ENCODE measurements at places on chromosomes 6 and 20.

- DNase-seq: no peak
Observed at GRCh38 chr6:20574355-20574754, 40.1 kb downstream of the CDKAL1 start.

DNA sequence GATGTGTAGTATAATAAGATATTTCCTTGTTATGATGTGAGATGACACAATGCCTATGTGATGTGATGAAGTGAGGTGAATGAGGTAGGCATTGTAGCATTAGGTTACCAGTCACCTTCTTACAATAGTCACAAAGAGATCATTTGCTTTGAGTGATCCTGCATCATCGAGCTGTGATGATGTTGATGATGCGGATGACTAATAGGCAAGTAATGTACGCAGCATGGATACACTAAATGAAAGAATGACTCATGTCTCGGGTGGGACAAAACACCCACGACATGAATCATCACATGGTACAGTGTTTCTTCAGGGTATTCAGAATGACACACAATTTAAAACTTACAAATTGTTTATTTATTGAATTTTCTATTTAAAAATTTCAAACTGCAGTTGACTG is 806.3 kb upstream of the GJE1 start:
- no peak for DNase-seq

- DNase-seq: no peak
Observed at GRCh38 chr6:6829872-6830685, 241.6 kb downstream of the LY86 start.

GRCh38 chr6:148440016-148440415 is 97.4 kb downstream of the SASH1 start:
- DNase-seq: no peak

- no peak for DNase-seq
Observed at GRCh38 chr6:79238919-79239318, 4.4 kb upstream of the HMGN3 start.

DNA sequence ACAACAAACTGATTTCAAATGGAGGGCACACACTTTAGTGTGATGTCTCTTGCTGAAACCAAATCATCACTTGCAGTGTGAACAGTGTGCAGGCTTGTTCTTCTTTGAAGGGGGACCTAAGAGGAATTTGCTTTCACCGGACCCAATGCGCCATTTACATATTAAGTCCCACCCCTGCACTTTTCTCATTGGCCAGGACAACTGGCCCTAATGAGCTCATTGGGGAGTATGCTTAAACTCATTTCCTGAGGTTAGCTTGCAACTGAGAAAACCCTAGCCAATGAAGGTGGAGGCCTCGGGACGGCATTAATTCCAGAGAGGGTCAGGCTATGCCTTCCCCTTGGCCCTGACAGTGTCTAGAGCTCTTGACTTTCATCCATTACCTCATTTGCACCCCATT is 58.7 kb downstream of the VEGFA start:
- no peak for DNase-seq

DNA sequence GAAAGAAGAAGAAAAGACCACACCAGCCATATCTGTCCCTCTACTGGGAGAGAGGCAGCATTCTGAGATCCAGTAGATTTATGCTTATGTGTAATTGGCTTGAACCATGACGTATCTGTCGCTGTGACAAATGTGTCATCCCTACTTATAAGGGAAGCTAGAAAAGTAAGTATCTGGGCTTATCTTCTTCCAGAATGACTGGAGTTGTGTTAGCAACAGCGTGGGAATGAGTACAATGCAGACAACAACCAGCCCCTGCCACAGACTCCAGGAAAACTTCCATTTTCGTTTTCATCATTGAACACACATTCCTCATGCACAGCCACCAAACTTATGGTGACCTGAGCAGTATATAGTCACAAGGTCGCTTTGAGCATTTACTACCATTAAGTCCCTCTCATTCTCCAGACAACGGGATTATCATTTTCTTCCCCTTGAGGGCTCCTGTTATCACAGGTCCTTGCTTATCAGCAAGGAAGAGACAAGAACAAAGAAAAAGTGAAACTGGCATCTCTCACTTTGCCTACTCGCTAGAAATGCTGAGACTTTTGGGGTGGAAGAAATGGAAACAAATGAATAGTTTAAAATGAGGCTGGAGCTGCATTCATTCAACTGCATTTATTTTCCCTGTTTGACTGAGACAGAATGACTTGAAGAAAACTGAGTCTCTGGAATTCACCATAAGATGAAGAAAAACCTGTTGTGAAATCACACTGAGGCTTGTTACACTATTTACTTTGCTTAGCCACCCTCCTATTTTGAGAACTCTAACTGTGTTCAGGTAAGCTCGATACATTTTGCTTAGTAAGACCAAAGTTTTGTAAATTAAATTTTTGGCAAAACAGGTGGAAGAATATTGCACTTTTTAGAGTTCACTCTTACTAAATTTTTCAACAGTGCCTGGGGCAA is 149.3 kb upstream of the FOXQ1 start:
- no peak for DNase-seq

DNA sequence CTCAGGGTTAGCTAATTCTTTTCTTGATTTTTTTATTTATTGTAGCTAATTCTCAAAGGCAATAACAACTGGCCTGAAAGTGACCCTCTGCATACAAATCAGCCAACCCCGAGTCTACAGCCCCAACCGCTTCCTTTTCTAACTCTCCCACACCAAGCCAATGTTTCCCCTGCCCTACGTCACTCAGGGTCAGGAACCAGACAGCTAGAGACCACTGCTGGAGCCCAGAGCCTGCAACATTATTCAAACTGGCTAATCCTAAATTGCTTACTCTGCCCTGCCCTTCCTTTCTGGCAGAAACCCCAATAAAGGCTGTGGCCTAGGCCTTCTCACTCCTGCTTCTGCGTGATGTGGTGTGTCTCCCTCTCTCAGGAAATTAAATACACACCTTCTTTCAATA is 320.7 kb downstream of the CBLN4 start:
- no peak for DNase-seq

- no peak for DNase-seq
Observed at GRCh38 chr6:132663661-132664060, 4.7 kb upstream of the TAAR1 start.

DNA sequence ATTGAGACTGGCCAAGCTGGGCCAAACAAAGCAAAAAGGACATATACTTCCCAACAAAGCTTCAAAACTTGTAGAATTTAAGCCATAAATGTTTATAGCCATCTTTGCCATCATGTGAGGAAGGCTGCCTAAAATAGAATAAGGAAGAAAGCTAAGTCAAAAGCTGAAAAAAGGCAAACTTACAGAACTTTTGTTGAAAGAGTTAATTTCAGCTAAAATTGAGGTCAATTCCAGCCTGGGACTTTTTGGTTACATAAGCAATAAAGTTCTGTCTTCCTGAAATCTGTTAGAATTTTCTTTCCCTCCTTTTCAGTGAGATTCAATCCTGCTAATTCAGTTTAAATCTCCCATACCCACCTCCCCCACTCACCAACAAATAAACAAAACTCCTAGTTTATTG is 227.9 kb upstream of the MARCKS start:
- no peak for DNase-seq

DNA sequence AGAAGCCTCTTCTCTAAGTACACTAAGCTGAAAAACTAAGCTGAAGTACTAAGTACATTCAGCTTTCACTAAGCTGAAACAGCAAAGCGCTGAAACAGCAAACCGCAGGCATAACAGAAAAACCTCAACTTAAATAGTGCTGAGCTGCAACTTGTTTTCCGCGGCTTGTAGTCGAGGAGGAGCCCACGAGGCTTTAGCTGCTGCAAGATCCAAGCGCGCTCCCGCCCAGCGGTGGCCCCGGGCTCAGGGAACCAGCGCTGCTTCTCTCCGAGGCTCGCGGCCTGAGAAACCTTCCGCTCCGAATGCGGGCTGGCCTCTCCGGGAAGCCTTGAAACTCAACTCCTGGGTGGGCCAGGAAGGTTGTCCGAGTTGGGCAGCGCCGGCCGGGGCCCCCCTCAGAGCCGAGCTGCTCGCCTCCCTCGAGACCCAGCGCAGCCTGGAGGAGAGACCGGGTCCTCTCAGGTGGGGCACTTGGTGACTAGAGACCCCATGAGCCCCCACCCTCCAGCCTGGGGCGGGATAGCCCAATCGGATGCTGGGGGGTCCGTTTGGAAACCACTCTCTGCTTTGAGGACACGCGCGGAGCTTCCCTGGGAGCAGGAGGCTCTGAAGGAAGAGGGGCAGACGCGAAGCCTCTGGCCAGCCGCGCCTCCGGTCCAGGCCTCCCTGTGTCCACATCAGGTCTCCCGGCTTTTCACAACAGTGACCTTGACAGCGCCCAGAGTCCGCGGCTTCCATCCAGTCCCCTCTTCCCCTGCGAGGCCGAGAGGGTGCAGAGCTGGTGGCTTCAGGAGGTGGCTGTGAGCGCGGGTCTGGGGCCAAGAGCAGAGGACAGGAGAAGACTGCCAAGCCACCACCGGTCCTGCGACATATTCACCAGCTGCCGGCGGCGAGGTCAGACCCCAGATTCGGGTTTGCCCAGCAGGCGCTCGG is 38.1 kb upstream of the HLA-E start:
- DNase-seq: peak; percentile 90

- DNase-seq: no peak
Observed at GRCh38 chr6:144647971-144648651, 363.0 kb downstream of the UTRN start.

GRCh38 chr6:104396077-104396476 is 463.6 kb downstream of the HACE1 start:
- peak; percentile 10 for DNase-seq

DNA sequence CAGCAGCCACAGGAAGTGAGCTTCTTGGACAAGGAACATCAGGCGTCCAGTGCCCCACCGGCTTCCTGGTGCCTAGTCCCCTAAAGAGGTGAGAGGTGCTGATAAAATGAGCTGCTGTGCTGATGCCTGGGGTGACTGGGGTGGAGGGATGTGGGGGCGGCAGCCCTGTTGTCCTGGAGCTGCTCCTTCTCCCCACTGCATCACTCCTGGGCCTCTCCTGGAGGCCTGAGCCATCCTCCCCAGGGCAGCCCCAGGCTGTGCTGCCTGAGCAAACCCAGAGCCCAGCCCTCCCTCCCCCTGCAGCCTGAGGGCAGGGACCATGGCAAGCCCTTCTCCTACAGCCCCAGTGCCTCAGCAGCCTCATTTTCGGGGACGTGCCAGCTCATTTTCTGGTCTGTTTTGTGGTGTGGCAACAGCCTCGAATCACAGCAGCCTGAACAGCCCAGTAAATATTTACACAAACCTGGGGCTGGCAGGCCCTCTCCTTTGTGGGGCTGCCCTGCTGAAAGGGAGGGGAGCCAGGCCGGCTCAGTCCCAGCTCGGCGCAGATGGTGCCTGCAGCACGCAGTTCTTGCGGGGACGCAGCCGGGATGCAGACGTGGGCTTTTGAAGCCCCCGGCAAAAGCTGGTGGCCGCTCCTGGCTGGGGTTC is 259.9 kb downstream of the DLL1 start:
- no peak for DNase-seq

- no peak for DNase-seq
Observed at GRCh38 chr6:16056263-16056870, 72.5 kb upstream of the MYLIP start.

- DNase-seq: peak; percentile 80
Observed at GRCh38 chr6:89260832-89261231, 43.7 kb upstream of the GABRR1 start.

DNA sequence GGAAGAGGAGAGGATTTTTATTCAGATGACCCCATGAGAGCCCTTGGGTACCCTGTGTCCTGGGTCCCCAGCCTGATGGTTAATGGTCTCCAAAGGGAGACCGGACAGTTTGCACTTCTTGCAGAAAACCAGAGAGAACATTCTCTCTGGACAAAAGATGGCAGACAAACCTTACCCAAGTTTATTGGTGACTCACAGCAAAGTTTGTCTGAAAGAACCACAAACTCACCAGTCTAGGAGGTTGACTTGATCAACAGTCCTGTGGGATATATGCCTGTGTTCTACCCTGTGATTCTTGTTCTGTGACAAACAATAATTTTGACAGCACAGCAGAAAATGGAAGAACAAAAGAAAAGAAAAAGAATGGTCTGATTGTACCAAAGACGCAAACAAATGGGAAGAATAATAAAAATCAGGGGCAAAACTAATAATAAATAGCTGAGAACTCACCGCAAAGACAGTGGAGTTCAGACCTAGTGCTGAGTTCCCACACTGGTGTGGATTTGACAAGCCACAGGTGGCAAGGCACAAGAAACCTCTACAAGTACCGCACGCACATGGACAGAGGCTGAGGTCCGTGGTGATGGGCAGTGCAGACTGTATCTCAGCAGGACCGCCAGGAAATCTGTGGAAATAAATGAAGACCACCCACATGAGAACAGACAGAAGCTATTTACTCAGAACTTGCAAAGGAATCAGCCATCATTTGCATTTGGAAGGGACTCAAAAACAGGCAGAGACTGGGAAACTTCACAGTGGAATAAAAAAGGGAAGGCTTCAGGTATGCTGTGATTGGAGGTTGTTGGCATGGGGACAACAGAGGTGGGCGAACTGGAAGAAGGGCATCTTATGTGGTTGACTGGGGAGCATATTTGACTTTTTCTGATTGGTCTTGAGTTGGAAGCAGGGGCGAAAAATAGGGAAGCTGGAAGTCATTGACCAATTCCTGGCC is 246.3 kb upstream of the RNF24 start:
- no peak for DNase-seq

DNA sequence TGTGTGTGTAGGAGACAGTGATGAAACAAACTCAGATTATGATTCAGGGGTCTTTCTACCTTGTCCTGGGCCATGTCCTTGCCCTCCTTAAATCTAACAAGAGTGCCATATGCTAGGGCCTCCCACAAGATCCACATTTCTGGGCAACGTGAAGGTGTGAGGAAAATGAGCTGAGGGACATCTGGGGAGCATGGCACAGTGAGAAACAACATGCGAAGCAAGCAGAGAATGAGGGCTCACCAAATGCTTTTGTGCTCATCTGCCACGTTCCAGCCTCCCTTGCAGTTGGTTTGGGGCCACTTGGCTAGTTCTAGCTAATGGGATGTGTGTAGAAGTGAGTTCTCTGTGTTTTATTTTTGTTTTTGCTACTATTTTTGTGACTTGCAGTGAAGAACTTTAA is 21.4 kb upstream of the RNF182 start:
- DNase-seq: no peak

- no peak for DNase-seq
Observed at GRCh38 chr20:8960241-8960640, 108.6 kb upstream of the PLCB4 start.

GRCh38 chr6:10567256-10568026 is 46.3 kb downstream of the GCNT2 start:
- no peak for DNase-seq

GRCh38 chr6:113351173-113351834 is 505.8 kb upstream of the MARCKS start:
- no peak for DNase-seq

DNA sequence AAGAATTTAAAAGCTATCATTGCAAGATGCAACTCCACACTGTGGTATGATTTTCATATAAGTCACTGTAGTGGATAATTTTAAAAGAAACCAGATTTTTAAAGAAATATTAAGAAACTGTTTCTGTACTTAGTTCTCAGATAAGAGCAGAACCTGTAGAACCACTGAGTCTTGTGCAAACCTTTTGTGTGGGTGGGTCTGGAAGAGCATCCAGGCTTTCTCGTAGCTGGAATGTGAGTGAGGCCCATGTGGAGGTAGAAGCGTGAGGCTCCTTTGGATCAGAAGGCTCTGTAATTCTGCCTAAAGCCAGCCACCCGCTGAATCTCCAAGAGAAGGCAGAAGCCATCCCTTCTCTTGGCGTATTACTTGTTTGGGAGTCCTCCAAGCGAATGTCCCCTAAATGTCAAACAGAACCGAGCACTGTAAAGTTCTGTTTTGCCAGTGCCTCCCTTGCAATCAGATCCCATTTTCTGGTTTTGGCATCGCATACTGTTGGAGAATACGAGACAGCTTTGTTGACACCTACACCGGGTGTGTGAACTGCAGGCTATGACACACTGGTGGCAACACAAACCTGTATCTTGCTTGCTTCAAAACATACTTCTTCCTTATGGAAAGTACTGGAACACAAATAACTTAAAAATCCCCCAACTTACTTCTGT is 188.7 kb downstream of the FOXC1 start:
- no peak for DNase-seq
